ENCODE measurements at places on chromosomes 6 and 20.

DNA sequence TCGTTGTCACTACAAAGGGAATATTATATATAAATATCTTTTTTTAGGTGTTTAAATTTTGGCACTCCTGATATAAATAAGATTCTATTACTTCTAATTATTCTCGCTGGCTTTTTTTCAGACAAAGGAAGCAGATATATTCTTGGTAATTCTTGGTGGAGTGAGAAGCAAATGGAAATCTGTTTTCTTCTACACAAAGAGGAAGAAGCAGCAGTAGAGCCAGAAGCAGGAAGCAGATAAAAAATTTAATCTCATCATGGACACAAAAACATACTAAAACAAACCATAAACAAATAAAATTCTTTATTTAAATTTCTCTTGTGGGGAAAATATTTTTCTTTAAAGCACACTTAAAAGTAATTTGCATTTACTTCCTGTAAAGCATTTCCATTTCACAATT lies 3.7 kb upstream of the KIAA0319 start:
- DNase-seq: no peak

DNA sequence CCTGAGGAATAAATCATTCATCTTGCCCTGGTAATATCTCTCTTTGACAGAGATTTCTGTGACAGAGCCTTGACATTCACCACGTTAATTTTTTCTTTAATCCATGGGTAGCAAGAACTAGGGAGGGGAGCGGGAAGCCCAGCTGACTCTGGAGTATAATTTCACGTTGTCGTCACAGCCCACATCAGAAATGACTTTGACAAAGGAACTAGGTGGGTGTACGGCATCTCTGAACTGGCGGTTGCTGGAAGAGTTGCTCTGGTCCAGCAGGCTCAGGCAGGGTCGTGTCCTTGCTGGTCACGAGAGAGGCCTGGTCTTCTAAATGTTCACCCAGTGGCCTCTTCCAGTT lies 397.1 kb upstream of the CNR1 start:
- no peak for DNase-seq

GRCh38 chr20:19697415-19697814 lies 60.6 kb upstream of the RIN2 start:
- no peak for DNase-seq

- peak; percentile 35 for DNase-seq
Observed at GRCh38 chr6:12637960-12638641, 78.5 kb upstream of the PHACTR1 start.

GRCh38 chr6:166629628-166630027 lies 2.6 kb upstream of the RPS6KA2 start:
- DNase-seq: no peak

DNA sequence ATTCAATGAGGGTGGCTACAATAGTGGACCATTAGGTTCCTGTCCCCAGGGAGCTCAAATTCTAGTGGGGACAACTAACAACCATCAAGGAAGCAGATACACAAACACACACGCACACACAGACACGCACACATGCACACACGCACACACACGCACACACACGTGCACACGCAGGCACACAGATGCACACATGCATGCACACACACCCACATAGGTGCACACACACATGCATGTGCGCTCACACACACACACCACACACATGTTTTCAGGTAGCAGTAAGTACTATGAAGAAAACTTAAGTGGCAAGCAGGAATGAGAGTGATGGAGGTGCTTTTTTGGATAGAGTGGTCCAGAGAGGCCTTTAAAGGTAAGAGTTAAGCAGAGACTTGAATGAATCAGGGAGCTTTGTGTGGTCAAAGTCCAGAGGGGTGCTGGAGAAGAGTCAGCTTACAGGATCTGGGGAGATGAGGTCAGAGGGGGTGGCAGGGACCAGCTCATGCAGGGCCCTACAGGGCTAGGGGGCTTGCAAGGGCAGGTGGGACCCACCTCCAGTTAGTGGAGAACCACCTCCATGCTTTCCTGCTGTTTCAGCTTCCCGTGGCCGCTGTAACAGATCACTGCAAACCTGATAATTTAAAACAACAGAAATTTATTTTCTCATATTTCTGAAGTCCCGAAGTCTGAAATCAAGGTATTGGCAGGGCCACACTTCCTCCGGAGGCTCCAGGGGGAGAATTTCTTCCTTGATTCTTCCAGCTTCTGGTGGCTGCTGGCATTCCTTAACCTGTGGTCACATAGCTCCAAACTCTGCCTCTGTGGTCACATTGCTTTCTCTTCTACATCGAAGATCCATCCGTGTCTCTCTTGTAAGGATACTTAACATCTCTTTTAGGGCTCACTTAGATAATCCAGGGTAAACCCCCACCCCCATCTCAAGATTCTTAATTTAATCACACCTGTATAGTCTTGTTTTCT lies 6.9 kb upstream of the NSFL1C start:
- DNase-seq: no peak

DNA sequence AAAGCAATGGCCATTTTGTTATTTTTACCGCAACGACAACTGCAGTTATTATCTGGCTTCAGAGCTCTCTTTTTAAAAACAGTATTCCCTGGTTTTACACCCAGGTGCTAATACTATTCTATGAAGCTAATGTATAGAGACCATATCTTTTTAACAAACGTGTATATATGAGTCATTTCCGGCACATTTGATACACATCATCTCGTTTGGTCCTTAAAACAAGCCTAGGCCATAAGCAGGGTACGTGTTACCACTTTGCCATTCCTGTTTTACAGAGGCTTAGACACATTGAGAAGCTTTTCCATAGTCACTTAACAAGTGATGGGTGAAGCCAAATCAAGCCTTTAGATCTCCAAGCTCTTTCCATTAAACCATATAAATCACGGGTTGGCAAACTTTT lies 5.5 kb downstream of the TRAF3IP2 start:
- no peak for DNase-seq

Data from T-helper 2 cell treated with Interferon-gamma antibody and Interleukin-4, amounts not matched to agents 5 μg/mL and 100 μg/mL, for 36 hours (primary cell).